Activated CD8-positive, alpha-beta memory T cell treated with anti-CD3 and anti-CD28 coated beads, Interleukin-2, amount 10 ng/mL, durations not matched to agents 7 days and 5 days (primary cell): ENCODE measurements at places on chromosomes 7 and 10. TPM values are rescaled to one million over a fixed set of nuclear protein-coding genes. Genes with fewer than 3 reads are reported as not detected.

RASA4B gene
- total RNA-seq, result 16.7 TPM

MARVELD1 gene
- total RNA-seq, result 2.8 TPM

CALCR gene
- not detected for total RNA-seq

TRPV6 gene
- total RNA-seq, result not detected

ABCB1 gene
- 15.1 TPM for total RNA-seq

OR6V1 gene
- total RNA-seq, result not detected

ADIRF gene
- not detected for total RNA-seq

DNA sequence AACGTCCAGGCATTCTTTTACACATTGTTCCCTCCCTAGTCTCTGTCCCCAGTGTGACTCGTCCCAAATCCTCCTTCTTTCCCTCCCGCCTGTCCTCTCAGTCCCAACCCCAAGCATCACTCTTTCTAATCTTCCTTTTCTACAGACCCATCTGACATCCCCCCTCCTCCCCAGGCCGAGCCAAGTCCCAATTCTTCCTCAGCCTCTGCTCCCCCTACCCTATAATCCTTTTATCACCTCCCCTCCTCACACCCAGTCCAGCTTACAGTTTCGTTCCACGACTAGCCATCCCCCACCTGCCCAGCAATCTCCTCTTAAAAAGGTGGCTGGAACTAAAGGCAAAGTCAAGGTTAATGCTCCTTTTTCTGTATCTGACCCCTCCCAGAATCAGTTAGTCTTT, 95.1 kb downstream of the MACC1 start:
- no peaks in the 10 kb centered on the region for H3K4me1 ChIP-seq
- DNase-seq, result no peak
- H3K4me3 ChIP-seq, result no peak overlapping the region
- no peaks in the 10 kb centered on the region for H3K36me3 ChIP-seq

DNA sequence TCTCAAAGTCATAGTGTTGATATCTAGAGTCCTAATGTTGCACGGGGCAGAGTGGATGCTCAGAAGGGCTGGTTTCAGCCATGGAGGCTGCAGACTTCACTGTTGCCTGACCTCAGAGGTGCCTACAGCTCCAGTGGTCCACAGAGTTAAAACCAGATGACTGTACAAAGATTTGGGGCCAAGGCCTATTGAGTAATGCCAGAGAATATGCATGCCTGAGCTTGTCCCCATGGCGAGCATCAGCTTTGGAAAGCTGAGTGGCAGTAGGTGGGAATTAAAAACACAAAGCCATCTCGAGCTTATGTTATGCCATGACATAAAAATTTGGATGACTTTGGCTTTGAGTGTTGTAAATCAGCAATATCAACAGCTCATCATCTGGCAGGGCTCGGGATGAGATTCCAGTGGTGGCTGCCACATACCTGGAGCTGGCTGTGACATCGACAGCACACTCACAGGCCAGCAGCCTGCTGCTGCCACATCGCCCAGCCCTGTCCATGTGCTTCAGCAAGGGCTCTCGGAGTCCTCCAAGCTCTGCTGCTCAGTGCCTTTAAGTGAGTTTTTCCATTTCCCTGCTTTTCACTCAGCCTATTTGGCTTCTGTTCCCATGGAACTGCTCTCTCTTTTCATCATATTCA, 379.6 kb downstream of the TNS3 start:
- H3K27ac ChIP-seq, result no peak overlapping the region
- no peaks in the 10 kb centered on the region for H3K27me3 ChIP-seq
- H3K4me1 ChIP-seq, result no peaks in the 10 kb centered on the region
- DNase-seq, result no peak
- H3K36me3 ChIP-seq, result no peaks in the 10 kb centered on the region

- no peak overlapping the region for H3K4me3 ChIP-seq
- no peaks in the 10 kb centered on the region for H3K4me1 ChIP-seq
- H3K36me3 ChIP-seq, result no peaks in the 10 kb centered on the region
- no peaks in the 10 kb centered on the region for H3K27me3 ChIP-seq
- no peak for DNase-seq
Measured at GRCh38 chr10:113045147-113046055, 95.4 kb downstream of the TCF7L2 start.

- no peak overlapping the region for H3K27ac ChIP-seq
- H3K27me3 ChIP-seq, result no peaks in the 10 kb centered on the region
- no peaks in the 10 kb centered on the region for H3K36me3 ChIP-seq
- H3K4me3 ChIP-seq, result no peak overlapping the region
- peak; percentile 26 for DNase-seq
Measured at GRCh38 chr7:155857141-155857540, 44.9 kb upstream of the SHH start.

DNA sequence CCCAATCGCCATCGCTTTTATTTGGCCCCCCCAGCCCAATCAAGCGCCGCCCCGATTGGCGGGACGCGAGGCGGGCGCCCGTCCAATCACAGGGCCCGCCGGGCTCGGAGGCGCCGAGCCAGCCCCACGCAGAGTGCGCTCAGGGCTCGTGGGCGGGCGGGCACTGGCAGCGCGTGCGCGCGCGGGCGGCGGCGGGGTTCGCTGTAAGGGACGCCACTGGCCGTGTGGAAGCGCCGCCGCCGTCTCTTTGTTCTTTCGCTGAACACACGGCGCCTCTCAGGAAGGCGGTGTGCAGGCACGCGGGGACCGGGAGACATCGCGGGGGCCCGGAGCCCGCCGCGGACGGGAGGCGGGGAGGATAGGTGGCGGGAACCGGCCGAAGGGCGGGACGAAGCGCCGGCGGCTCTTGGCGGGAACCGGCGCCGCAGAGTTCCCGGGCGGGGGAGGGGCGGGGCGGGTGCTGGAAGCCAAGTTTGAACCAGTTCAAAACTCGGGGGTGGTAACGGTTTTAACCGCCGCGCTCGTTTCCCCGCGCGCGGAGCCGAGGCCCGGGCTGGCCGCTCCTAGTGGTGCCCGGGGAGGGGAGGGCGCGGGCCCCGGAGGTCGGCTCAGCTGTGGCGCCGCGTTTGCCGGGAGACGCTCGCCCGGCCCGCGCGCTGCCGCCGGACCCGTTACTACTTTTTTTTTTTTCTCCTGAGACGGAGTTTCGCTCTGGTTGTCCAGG, 370 bp upstream of the EZH2 start:
- H3K36me3 ChIP-seq, result peaks cover 25% of the 10 kb centered on the region
- H3K27ac ChIP-seq, result peak overlapping the region; percentile 99
- peaks cover 35% of the 10 kb centered on the region for H3K4me1 ChIP-seq
- H3K27me3 ChIP-seq, result no peaks in the 10 kb centered on the region
- peak overlapping the region; percentile 96 for H3K4me3 ChIP-seq

DNA sequence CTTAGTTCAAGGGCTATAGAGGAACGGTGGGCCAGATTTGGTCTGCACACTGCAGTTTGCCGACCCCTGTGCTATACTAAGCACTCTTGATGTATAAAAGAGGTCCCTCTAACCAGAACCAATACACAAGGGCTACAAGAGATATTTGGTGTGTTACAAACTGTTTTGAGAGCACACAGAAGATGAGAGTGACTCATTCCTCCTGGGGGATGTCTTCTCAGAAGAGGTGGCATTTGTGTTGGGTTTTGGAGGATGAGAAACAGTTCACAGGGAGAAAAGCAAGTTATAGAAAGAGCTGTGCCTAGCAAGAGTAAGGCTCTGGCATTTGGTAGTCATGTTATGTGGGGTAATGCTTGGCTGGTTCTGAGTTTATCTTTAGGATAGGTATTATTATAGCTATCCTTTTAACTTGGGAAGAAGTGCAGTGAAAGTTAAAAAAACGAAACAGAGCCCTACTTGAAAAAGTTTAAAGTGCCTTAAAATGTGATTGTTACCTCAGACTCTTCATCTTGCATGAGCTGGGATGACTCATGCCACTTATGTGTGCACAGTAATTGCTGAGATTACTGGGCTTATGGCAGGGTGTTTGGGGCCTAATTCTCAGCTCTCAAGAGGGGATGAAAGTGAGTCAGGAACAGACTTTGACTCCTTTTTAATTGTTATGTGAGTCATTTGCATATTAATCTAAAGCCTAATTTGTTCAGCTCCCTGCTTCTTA, 160.4 kb downstream of the KIF20B start:
- DNase-seq, result peak; percentile 55
- H3K4me3 ChIP-seq, result no peak overlapping the region
- H3K36me3 ChIP-seq, result no peaks in the 10 kb centered on the region
- H3K27me3 ChIP-seq, result no peaks in the 10 kb centered on the region

GRCh38 chr10:30877111-30877510, 154.6 kb downstream of the ZNF438 start:
- no peak overlapping the region for H3K4me3 ChIP-seq
- DNase-seq, result no peak
- peaks cover 1% of the 10 kb centered on the region for H3K36me3 ChIP-seq
- H3K27ac ChIP-seq, result no peak overlapping the region

- no peaks in the 10 kb centered on the region for H3K27me3 ChIP-seq
- H3K27ac ChIP-seq, result no peak overlapping the region
- no peaks in the 10 kb centered on the region for H3K4me1 ChIP-seq
- no peaks in the 10 kb centered on the region for H3K36me3 ChIP-seq
- no peak for DNase-seq
Measured at GRCh38 chr7:155950898-155951553, 138.8 kb upstream of the SHH start.

DNA sequence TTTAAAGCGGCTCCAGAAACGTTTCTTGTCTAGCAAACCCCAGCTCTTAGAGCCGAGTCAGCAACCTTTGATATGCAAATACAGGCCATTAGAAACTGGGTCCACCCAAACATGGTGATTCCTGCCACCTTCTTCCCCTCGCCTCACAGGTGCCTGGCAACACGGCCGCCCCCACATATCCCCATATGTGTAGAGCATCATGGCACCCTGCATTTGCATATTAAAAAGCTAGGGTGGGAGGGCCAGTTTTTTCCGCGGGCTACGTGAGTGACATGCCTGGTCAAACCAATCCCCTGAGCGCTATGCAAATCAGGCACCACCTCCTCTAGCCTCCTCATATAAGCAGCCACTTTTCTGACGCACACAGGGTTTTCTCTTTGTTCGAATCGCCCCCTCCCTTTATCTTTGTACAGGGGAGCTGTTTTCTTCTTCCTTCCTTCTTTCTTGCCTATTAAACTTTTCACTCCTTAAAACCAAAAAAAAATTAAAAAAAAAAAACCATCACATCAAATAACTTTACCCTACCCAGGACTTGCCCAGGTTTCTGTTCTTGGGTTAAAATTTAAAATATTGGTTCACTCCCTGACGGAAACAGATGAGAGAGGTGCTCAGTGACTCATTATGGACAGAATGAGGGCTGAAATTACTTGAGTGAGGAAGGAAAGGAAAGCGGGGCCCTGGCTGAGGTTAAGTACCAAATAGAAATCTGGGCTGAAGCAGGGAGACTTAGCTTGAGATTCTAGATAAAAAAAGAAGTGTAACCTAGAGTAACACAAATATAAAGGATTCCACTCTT, 59.8 kb downstream of the COA1 start:
- DNase-seq, result peak; percentile 91
- peak overlapping the region; percentile 93 for H3K27ac ChIP-seq
- no peaks in the 10 kb centered on the region for H3K27me3 ChIP-seq
- peaks cover 63% of the 10 kb centered on the region for H3K4me1 ChIP-seq
- peak overlapping the region; percentile 61 for H3K4me3 ChIP-seq

DNA sequence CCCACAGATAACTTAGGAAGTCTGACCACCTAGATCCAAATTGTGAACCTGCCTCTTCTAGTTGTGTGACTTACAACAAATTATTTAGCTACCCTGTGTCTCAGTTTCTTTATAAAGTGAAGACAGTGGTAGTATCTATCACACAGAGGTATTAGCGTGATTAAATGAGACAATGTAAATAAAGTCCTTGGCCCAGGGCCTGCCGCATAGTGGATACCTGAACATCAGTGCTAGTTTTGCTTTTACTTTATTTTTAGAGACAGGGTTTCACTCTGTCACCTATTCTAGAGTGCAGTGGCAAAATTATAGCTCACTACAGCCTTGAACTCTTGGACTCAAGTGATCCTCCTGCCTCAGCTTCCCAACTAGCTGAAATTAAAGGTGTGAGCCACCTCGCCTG, 177.1 kb downstream of the CDK14 start:
- no peak overlapping the region for H3K4me3 ChIP-seq
- H3K27ac ChIP-seq, result no peak overlapping the region
- H3K36me3 ChIP-seq, result no peaks in the 10 kb centered on the region
- DNase-seq, result no peak

GRCh38 chr7:101516851-101517250, 112.2 kb downstream of the MYL10 start:
- H3K27me3 ChIP-seq, result peaks cover 5% of the 10 kb centered on the region
- no peaks in the 10 kb centered on the region for H3K36me3 ChIP-seq
- H3K4me1 ChIP-seq, result no peaks in the 10 kb centered on the region
- H3K4me3 ChIP-seq, result no peak overlapping the region
- no peak for DNase-seq
